ENCODE measurements at places on chromosomes 4 and X.

DNA sequence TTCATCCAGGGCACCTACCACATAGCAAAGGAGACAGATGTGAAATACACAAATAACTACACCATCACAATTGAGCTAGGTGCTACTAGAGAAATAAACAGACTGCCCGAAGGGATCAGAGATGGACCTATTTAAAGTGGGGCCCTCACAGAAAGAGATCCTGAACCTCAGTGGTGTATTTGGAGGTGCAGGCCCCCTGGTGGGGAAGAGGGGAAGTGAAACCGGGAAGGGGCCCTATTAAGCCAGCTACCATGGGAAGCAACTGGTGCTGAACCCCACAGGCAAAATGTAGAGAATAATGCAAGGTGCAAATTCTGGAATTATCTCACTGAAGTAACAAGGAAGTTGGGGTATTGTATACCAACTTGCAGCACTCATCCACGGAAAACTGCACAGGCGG lies 78.6 kb upstream of the FAM9A start:
- no peak for DNase-seq

- DNase-seq, result no peak
Observed at GRCh38 chrX:30414144-30414543, 105.0 kb upstream of the NR0B1 start.

- DNase-seq, result no peak
Observed at GRCh38 chr4:335515-335914, 2.1 kb upstream of the ZNF141 start.

GRCh38 chrX:111352424-111352823 lies 59.6 kb downstream of the DCX start:
- no peak for DNase-seq

GRCh38 chr4:87032884-87033533 lies 98.2 kb downstream of the AFF1 start:
- DNase-seq, result no peak

DNA sequence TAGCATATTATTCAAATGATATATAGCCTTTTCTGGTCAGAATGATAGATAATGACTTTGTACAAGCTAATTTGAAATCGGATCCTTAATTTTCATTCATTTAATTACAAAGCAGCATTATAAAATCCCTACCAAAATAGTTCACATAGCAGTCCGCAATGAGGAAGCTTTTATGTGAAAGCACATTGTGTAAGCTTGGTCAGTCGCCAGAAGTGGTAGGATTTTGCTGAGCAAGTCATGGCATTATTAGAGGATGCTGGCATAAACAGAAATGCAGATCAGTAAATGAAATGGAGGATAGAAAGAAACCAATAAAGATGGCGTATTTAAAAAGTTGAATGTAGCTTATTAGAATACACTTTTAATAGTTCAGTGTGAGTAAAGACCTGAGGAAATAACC lies 93.2 kb upstream of the DIAPH2 start:
- DNase-seq, result no peak

Data from AG04449 (cell line).